Thoracic aorta (tissue), 2 donors: ENCODE measurements at places on chromosomes 16 and 17.

DNA sequence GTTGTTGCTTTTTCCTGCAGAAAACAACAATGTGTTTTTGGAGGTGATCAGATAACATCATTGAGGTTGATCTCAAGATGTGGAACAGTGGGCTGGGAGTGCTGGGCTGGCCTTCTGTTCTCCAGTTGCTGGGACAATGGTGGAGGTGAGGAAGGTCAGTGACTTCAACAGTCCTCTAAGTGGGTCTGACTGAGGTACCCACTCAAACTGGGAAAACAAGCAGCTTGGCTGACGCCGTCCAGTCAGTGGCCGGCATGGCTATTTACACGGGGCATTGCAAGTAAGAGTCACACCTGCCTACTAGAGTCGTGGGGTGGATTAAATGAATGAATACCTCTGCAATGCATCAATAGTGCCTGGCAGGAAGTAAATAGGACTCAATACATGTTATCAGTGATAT is 386.7 kb upstream of the ZFHX3 start:
- DNase-seq, result no peak

DNA sequence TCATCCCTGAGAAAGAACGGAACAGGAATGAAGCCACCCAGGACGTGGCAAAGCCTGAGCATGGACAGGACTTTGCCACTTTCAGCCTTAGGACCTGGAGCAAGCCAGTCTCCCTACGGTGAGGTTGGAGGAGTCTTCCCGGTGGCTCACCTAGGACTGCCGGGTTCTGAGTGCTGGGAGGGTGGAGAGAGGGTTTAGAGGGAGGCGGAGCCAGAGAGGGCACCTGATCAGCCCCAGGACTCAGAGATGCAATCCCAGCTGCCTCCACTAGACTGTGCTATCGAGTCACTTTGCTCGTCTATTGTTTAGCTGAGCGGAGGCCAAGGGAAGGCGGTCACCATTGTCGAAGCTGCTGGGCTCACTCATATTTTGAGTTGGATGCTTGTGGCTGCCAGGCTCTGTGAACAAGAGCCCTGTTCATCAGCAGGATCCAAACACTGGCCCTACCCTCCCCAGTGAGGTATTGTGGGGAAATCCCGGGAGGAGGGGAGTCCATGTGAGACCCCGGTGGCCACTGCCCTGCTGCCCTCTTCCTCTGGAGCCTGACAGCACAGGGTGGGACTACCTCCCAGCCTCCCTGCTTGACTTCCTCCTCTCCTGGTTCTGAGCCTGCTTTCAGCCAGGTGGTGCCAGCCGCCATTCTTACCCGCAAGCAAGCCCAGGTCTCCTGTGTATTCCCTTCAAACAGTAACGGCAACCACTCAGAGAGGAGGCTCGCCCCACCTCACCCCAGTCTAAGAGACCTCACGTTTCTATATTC is 7.0 kb downstream of the KRT14 start:
- peak; percentile 57 for DNase-seq

DNA sequence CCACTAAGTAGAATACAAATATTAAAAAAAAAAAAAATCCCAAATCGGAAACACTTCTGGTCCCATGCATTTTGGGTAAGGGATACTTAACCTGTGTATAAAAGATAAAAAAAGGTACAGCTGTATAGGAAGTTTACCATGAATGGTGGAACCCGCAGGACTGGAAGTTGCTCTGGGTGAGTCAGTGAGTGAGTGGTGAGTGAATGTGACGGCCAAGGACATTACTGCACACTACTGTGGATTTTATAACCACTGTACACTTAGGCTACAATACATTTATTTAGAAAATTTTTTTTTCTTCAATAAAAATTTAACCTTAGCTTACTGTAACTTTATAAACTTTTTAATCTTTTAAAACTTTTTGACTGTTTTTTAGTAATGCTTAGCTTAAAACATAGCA is 71.3 kb upstream of the BCAR1 start:
- no peak for DNase-seq

DNA sequence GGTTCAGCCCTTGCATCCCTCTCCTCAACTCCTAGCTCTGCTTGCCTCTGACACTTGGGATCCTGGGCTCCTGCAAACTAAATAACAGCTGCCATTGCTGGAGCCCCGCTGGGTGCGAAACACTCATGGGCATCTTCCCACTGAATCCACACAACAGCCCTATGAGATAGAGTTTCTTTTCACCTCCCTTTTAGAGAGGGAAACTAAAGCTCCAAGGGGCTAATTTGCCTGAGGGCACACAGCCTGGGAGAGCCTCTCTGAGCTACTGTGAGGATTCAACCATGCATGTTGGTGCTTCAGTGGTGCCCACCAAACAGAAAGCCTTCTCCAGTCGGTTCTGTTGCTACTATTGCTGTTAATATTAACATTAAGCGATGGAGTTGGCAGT is 4.0 kb downstream of the ACBD4 start:
- DNase-seq, result no peak

DNA sequence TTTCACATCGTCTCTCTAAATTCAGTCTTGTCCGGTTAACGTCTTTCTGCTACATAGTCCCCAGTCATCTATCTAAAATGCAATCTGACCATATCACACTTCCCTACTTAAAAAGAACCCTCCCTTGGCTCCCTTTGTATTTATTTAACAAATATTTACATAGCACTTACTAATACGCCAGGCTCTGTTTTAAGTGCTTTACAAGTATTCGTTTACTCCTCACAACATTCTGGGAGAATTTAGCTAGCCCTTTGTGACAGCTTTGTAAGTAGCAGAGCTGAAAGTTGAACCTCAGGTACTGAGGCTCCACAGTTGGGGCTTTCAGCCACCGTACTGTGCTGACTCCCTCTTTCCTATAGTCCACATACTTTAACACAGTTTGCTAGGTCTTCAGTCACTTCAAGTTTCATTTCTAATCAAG is 9.2 kb downstream of the PAFAH1B1 start:
- DNase-seq, result no peak

DNA sequence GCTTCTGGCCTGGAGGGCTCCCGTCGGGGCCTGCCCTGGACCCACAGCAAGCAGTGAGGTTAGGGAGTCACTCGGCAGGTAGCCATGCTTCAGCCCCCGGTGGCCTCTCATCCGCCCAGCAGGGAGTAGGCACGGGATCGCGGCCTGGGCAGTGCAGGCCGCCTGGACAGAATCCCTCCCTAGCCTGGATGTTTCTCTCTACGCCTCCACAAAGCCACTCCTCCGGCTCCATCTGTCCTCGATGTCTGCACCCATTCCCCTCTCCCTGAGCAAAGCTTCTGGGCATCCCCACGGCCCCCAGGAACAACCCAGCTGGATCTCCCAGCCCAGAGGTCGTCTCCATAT is 145.2 kb downstream of the RBFOX3 start:
- DNase-seq, result no peak

- DNase-seq, result no peak
These were observed 1.2 kb downstream of the ATP6V0A1 start for GRCh38 chr17:42459801-42460281.

DNA sequence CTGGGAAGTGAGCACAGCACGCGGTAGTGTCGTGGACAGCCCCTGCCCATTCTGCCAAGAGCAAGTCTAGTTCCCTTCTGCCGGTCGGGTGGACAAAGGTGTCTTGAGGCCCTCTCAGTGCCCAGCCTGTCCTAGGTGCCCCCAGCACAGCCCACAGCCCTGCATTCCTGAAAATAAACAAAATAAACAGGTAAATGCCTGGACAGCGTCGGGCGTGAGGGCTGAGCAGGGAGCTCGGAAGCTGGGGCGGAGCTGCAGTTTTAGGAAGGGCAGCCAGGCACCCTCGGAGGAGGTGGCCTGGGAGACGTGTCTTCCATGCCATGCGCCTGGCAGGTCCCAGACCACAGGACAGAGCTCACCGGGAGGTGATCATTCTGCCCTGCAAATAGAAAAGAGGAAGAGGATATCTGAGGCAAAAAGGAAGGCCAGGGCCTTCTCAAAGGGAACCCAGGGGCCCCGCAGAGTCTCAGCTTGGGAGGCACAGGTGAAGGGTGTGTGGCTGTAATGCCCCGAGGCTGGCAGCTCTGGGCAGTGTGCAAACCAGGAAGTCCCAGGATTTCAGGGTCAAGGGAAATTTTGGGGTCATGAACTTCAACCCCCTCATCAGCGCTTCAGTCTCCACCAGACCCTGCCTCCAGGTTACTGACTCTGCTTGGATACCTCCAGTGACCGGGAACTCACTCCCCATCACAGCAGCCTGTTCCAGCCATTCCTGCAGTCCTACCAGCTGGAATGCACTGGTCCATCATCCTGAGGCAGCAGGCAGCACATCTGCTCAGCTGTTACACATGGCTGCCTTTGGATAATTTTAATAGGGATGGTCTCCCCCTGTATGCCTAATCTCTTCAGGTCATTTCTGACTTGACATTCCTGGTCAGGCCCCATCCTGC is 1.7 kb downstream of the ZNF469 start:
- DNase-seq, result no peak

DNA sequence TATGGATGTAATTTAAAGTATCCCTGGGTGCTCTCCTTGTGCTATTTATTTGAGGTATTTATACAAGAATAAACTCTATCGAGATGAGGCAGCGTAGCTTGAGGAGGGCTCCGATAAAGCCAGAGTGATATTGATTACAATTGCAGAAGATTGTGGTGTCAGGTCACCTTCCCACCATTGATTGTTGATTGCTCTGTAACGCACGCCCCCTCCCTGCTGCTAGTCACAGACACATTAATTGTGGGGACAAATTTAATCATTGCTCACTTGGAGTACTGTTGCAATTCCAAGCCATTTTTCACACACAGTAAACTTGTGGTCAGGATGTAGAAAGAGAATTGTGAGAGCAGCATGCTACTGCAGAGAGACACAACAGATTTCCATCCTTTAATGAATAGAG is 75.4 kb downstream of the IRX3 start:
- no peak for DNase-seq

DNA sequence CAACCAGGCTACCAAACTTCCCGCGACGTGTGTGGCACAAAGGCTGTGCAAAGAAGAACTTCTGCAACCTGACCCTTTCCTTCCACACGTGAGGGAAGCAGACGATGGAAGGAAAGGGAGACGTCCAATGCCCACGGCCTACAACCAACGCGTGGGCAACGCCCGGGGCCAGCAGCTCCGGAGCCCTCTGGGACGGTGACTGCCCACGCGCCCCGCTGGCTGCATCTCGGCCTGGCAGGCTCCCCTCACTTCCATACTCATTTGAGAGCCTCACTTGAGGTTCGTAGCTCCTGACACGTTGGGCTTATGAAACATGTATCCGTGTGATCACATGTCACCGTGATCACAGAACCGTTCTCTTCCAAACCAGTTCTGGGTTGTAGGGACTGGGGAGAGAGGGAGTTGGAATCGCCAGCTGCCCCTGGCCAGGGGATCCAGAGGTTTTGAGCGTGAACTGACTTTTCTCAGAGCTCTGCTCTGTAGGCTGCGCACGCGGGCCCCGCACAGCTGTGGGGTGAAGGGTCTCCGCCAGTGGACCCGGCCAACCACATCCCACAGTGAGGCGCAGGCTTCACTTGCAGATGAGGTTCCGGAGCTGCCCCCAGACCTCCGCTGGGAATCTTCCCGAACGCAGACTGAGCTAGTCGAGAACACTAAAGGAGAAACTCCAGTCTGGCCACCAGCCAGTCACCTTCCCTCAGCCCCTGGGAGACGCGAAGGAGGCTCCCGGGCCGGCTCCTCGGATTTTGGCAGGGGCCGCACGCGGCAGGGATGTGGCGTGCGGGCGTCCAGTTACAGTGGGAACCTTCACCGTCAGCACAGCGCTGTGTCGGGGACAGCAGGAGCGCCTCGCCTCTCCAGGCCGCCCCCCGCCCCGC is 1.0 kb downstream of the LMF1 start:
- DNase-seq, result no peak

GRCh38 chr17:76510831-76511244 is 9.6 kb upstream of the RHBDF2 start:
- DNase-seq, result no peak

DNA sequence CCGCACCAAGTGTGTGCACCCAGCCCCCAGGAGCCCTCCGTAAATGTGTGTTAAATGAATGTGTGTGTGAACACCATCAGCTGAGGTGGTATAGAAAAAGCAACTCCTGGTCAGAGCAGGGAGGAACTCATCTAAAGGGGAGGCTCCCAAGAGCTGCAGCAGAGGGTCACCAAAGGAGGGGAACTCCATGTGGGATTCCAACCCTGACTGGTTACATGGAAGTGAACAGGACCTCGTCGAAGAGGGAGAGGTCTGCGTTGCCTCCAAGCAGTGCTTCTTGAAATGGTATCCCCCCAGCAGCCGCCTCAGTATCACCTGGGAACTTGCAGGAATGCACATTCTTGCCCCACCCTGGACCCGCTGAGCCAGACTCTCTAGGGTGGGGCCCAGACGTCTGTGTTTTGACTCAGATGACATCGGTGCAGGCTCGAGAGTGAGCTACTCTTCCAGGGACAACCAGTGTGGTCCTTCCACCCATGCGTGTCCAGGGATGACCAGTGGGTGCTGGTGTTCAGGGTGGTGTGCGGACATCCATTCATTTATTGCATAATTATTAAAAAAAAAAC is 30.8 kb downstream of the ADCY9 start:
- no peak for DNase-seq

DNA sequence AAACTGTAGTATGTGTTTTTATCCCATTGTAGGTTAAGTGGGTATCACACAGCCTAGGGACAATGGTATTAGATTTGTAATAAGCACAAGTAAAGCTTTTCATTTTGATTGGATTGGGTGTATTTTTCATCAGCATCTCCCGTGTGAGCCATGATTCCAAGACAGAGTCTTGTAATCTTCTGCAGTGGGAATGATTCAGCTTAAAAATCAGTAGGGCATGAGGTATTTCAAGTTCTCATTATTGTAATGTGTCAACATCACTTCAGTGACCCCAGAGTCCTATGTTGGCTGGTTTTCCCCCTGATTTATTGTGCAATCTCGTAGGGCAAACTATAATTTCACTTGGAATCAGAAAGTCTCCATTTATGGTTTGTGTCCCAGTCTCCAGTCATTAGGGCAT is 833.2 kb upstream of the RBFOX1 start:
- DNase-seq, result no peak

- no peak for DNase-seq
These were observed 3.6 kb upstream of the TMIGD1 start for GRCh38 chr17:30337393-30337999.

DNA sequence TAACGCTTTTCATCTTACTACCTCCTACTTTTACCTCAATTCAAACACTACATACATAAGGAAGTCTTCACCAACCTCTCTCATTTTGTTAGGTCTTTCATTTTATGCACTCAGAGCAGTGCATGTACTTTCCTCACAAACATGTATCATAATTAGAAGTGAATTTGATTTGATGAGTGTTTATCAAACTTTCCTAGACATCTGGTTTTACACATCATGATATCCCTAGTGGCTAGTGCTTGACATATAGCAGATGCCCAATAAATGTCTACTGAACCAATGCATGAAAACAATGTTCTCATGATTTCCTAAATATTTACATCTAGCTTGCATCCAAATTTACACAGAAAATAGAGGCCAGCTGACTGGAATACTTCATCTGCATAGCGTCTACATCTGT is 323.4 kb upstream of the KIF2B start:
- no peak for DNase-seq
